HFFc6 (cell line): ENCODE measurements at places on chromosomes 11 and 22. TPM values are rescaled to one million over a fixed set of nuclear protein-coding genes. Genes with fewer than 3 reads are reported as not detected.
A peak's percentile ranks its signal among the peaks of the same experiment; 100 is the strongest.

PLEKHB1 gene
- total RNA-seq, result 0.38 to 0.63 TPM (median 0.49 TPM) in 3 replicates

CD44 gene
- total RNA-seq, result 2,026 to 2,098 TPM (median 2,075 TPM) in 3 replicates

SMDT1 gene
- 43.7 to 58.6 TPM (median 48.2 TPM) in 3 replicates for total RNA-seq

PATE2 gene
- not detected in 3 replicates for total RNA-seq

DMC1 gene
- total RNA-seq, result 1.8 to 5.1 TPM (median 1.9 TPM) in 3 replicates

DNA sequence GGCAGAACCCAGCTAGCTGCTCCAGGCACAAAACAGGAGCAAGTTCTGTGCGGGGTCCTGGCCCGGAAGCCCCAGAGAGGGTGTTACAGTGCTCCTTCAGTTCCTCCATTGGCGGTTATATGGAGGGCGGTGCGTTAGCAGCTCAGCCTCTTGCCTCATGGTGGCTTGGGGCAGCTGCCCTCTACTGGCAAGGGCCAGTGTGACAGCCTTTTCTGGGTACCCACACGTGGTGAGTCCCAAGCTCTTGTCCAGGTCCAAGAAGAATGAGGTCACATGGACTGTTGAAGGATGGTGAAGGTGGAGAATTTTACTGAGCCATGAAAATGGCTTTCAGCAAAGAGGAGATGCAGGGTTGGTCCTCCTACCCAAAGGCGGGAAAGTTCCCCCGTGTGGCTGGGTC is 100.5 kb downstream of the WT1 start:
- no peaks in the 10 kb centered on the region; the same call in 1 of the 2 replicates for H3K4me1 ChIP-seq
- DNase-seq, result no peak
- H3K27me3 ChIP-seq, result peaks cover 10% of the 10 kb centered on the region
- no peaks in the 10 kb centered on the region for H3K36me3 ChIP-seq

DNA sequence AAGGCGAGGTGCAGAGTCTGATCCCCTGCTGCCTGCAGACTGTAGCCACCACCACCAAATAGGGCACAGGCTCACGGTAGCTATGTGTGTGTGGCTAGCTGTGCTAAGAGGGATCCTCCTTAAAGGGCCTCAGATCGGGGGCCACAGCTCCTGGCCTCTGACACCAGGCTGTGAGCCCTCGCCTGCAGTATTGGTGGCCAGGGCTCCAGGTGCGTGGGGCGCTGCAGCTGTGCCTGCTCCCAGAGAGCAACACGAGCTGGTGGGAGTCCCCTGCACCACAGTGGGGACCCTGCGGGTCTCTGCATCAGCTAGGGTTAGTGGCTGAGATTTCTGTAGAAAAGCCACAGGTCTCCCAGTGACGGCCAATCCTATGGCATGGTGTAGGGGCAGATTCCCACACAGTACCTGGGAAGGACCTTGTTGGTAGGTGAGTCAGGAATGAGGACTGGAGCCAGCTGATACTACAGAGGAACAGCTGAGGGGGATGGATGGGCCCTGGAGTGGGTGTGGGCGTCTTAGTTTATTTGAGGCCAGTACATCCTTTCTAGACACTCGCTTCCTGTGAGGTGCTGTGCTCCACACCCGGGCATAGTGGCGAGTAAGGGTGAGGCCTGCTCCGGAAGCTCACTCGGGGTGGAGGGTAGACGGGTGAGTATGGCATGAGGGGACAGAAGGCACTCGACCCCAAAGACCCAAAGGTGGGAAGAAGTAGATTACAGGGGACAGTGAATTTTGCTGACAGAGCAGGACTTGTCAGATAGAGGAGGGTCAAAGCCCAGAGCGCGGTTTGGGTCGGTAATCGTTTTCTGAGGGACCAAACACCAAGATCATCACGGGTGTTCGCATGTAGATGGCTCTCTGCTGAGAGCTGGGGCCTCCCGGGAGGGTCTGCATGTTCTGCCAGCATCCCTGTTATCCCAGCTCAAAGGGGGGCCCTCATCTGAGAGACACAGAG is 212.5 kb downstream of the TBC1D22A start:
- no peak overlapping the region for H3K27ac ChIP-seq
- H3K4me3 ChIP-seq, result no peak overlapping the region
- peaks cover 31% of the 10 kb centered on the region for H3K36me3 ChIP-seq
- DNase-seq, result no peak

DNA sequence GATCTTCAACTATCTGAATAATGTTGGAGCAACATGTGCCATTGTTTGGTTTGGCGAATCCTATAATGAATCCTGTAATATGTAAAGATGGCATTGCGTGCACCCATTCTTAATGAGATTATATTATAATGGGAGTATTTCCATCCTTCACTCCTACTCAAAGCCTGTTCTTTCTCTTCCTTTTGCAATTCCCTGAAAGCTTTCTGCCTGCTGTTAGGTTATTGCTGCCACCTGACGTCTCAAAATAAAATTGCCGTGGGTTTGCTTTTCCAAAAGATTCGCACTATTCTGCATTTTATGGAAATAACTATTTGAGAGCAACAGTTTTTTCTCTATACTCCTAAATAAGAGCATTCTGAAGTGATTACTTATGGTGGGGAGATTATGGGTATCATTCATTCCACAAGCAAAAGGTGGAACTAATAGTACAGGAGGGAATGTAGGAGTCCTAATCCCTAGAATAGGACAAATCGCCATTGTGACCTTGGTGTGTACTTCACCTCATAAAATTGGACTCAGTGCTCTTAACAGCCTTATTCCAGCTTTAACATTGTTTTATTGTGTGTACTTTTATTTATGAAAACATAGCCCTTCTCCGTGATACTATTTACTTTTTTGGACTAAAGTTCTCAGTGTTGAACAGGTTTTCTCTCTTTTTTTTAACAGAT is 69.6 kb upstream of the ALKBH3 start:
- no peaks in the 10 kb centered on the region; the same call in 1 of the 2 replicates for H3K27me3 ChIP-seq
- no peaks in the 10 kb centered on the region for H3K4me1 ChIP-seq
- no peak overlapping the region for H3K4me3 ChIP-seq
- no peak for DNase-seq
- no peak overlapping the region for H3K27ac ChIP-seq

- no peaks in the 10 kb centered on the region for H3K4me1 ChIP-seq
- H3K36me3 ChIP-seq, result 0 out of 2 replicates have a peak, but pooled peaks cover 4% of the 10 kb centered on the region
- no peak overlapping the region for H3K4me3 ChIP-seq
- DNase-seq, result no peak
- no peaks in the 10 kb centered on the region; the same call in 1 of the 2 replicates for H3K27me3 ChIP-seq
These were observed 301.8 kb upstream of the CADM1 start for GRCh38 chr11:115806056-115806455.

GRCh38 chr11:125517116-125517770 is 21.2 kb upstream of the FEZ1 start:
- peak overlapping the region; percentile 37; the same call in 1 of the 2 replicates for H3K4me3 ChIP-seq
- DNase-seq, result peak; percentile 42
- peaks cover 6% of the 10 kb centered on the region for H3K27me3 ChIP-seq
- no peaks in the 10 kb centered on the region for H3K4me1 ChIP-seq
- no peaks in the 10 kb centered on the region for H3K36me3 ChIP-seq

DNA sequence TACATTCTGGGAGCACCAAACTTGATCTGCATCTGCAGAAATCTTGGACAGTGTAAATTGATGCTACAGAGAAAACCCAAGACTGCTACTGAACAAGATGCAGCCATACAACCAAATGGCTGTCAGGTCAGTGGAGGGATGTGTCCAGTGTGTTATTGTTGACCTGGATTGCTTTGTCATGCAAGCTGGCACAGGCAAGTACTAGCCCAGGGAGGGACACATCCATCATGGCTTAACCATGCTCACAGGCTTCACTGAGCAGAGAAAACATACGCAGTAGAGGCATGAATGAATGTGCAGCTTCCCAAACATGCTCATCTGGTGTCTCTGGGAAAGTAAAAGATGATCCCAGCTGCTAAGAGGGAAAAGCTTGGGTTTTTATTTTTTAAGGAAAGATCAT is 93.6 kb downstream of the MTNR1B start:
- H3K27ac ChIP-seq, result no peak overlapping the region
- H3K36me3 ChIP-seq, result no peaks in the 10 kb centered on the region; the same call in 1 of the 2 replicates
- H3K4me1 ChIP-seq, result peaks cover 56% of the 10 kb centered on the region
- H3K27me3 ChIP-seq, result no peaks in the 10 kb centered on the region

GRCh38 chr22:32811788-32812545 is 10.5 kb downstream of the TIMP3 start:
- peaks cover 24% of the 10 kb centered on the region for H3K36me3 ChIP-seq
- peaks cover 6% of the 10 kb centered on the region for H3K27me3 ChIP-seq
- DNase-seq, result no peak
- H3K27ac ChIP-seq, result 0 out of 2 replicates have a peak overlapping the region, but pooled peaks have one; percentile 12
- peaks cover 65% of the 10 kb centered on the region for H3K4me1 ChIP-seq
